ENCODE measurements at places on chromosomes 1 and 21. TPM values are rescaled to one million over a fixed set of nuclear protein-coding genes. Genes with fewer than 3 reads are reported as not detected.

The F13B gene
- polyA plus RNA-seq: not detected

The AKIRIN1 gene
- 68.5 TPM for polyA plus RNA-seq

The LCE2C gene
- polyA plus RNA-seq: 1.8 TPM

The FCRL4 gene
- not detected for polyA plus RNA-seq

The GNAT2 gene
- polyA plus RNA-seq: 0.32 TPM

The KLF17 gene
- polyA plus RNA-seq: 0.08 TPM

The SPATA45 gene
- polyA plus RNA-seq: not detected

The SLAMF9 gene
- 0.48 TPM for polyA plus RNA-seq

The EPHB2 gene
- 2.0 TPM for polyA plus RNA-seq

DNA sequence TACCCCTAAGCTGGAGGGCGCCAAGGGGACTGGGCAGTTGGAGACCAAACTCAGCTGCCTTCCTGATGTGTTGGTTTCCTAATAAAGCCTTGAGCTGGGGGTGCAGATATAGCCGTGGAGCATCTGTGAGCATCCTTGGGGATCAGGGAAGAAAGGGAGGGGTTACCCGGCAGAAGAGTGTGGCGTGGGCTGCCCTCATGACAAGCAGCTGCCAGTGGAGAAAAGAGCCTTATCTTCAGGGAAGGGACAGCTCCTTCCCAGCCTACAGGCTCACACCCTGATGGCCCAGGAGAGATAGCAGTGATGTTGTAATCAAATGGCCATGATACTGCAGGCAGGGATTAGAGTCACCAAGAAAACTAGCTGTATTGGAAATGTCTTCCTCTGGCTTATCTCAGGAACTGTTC, 10.8 kb upstream of the NFASC start:
- DNase-seq: no peak

GRCh38 chr1:117060441-117061317, 553 bp downstream of the TTF2 start:
- DNase-seq: peak; percentile 62

GRCh38 chr1:55127827-55128343, 87.3 kb downstream of the USP24 start:
- DNase-seq: peak; percentile 31

GRCh38 chr1:27057801-27058625, 45.4 kb upstream of the TENT5B start:
- DNase-seq: peak; percentile 25

GRCh38 chr1:54237586-54237985, 37.6 kb downstream of the MRPL37 start:
- DNase-seq: no peak

DNA sequence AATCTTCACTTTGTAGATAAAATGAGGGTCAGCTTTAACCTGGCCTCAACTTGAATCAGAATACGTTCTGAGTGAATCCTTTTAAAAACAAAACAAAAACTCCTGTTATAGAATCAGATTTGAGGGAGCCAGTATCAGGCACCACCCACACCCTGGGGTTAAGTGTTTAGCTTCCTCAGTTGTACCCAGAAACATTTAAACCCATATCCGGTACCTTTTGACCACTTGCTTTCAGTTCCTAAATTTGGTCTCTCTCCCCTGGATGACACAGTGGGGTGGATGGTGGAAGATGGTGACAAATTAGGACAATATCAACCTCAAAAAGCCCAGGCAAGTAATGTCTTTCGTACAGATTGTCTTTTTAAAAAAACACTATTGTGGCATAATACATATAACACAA, 10.4 kb downstream of the KLHDC7A start:
- DNase-seq: no peak

DNA sequence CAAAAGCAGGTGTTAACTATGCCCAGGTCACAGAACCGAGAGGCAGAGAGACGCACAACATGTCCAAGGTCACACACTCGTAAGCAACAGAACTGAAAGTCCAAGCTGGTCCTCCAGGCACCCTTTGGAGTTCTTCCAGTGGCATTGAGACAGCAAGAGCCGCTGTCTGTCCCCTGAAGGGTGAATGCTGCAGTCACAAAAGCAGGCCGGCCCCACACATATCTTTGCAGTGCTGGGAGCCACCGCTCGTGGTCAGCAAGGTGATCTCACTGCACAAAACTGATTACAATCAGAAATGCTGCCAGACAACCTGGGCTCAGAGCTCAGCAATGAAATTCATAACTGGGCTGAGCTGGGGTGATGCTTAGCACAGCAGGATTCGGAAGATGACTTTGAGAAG, 47.4 kb upstream of the RAB4A start:
- DNase-seq: no peak

- DNase-seq: peak; percentile 43
Observed at GRCh38 chr1:202210385-202210784, 16.8 kb downstream of the LGR6 start.

- no peak for DNase-seq
Observed at GRCh38 chr1:92774407-92774806, 10.5 kb downstream of the EVI5 start.

DNA sequence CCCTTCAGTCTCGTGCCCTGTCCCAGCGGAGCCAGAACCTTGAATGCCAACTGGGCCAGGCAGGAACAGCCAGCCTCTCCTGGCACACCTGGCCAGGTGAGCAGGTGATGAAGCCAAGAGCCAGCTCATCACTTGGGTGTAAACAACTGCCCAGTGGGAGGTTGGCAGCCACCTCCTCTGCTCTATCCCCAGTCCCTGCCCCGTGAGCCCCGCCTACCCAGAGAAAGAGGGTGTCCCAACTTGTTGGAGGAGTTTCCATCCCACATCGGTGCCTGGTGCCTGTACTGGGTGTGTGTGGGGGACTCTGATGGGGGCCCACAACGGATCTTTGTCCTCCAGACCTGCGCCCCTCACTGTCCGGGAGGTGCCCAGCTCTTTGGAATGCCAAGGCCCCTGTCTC, 17.8 kb upstream of the FAM131C start:
- DNase-seq: no peak

- no peak for DNase-seq
Observed at GRCh38 chr1:48793863-48794262, 17.2 kb upstream of the BEND5 start.

DNA sequence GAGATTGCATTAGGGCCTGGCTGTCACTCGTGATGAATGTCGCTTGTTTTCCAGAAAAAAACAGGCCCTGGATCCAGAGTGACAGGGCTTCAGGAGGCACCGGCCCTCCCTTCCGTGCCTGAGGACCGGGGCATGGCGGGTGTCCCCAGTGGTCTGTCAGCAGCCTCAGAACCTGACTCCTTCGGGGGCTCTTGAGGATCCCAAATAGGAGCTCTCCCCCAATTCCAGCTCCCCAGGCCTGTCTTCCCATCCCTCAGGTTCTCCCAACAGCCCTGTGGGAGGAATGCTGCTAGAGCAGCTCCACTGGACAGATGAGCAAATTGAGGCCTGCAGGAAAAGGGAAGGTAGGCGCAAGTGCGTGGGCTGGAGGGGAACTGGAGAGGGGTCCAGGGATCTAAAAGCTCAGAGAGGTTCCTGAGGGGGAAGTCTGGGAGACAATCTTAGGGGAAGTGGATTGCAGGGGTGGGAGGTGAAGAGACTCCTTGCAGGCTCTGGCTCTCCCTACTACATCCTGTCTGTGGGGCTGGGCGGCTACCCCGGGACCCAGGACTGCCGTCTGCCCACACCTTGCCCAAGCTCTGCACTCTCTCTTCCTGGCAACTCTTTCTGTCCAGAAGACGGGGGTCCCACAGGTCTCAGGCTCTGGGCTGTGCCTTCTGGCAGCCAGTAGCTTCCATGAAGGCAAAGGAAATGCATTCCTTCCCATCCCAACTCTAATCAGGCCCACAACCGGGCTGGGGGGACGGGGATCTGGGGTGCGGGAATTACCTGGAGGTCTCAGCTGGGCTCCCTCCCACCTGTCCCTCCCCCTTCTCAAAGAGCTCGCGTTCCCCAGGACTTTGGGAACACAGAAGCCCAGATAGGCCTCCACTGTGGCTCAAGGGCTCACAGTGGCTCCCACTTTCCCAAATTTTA, 105.7 kb upstream of the CASZ1 start:
- DNase-seq: no peak

DNA sequence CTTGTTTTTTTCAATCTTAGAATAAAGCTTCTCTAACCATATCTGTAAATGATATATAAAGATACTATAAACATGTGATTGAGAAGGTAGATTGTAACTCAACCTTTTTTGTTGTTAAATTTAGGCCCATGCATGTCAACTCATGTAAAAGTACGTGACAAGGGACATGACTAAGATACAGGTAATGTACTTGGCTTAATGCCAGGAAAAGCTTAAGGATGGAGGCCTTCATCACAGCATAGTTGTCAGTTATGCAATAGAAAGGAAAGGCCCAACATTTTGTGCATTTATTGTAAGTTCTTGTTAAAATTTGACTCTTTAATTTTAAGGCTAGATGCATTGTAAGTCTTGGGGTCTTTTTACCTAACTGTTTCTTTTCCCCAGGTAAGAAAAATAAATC, 305.1 kb downstream of the LTN1 start:
- no peak for DNase-seq

DNA sequence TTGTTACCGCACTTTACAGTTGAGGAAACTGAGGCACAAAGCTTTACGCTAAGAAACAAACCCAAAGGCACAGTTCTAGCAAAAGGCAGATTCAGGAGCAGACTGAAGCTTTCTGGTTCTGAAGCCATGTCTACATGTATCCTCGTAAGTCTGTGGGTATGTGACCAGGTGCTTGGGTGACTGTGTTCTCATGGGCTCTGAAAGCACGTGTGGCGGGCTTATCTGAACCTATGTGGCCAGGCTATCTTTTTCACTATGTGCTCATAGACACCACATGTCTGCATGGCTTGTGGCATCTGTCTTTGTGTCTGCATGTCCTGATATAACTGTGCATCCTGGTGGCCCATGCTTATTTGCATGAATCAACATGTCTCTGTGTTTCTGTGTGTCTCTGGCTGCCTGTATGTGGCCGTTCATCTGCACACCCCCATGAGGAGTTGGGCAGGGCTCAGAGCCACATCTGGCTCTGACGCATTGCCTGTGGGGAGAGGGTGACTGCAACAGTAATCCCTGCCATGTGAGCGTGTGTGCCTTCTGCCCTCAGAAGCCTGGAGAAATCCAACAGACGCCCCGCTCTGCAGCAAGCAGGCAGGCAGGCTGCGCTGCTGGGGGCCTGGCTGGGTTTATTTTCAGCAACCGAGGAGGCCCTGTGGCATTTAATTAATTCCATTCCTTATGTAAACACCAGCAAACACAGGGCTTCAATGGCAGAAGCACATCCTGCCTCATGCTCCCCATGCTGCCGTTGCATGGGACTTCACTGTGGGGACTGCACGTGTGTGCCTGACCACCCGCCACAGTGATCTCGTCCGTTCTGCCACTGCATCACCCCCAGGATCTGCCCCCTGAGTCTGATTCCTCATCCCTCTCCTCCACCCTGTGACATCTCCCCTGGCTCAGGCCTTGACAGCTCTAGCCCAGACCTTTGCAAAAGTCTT, 115.4 kb downstream of the TRABD2B start:
- peak; percentile 75 for DNase-seq

- peak; percentile 29 for DNase-seq
Observed at GRCh38 chr1:15260418-15261154, 13.6 kb downstream of the FHAD1 start.

GRCh38 chr1:9289711-9290485, 2.8 kb upstream of the SPSB1 start:
- peak; percentile 94 for DNase-seq

- peak; percentile 86 for DNase-seq
Observed at GRCh38 chr1:187264995-187265602, 436.4 kb downstream of the PLA2G4A start.

DNA sequence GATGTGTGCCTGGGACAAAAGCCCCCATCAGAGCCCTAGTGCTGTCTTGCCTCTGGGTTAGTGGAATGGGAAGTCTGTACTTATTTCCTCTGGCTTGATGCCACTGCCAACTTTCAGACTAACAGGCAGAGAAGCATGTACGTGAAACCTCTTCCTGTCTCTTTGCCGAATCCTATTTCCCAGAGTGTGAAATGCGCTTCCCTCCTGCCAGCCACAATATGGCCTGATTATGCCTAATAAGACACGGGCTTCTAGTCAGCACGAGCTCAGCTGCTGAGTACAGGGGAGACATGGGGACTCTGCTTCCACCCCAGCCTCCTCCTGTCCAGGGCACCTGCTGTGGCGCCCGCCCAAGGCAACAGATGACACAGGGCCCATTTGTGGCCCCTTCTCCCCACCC, 111.4 kb downstream of the KCND3 start:
- DNase-seq: no peak

GRCh38 chr1:70978623-70979022, 69.0 kb downstream of the PTGER3 start:
- peak; percentile 4 for DNase-seq

DNA sequence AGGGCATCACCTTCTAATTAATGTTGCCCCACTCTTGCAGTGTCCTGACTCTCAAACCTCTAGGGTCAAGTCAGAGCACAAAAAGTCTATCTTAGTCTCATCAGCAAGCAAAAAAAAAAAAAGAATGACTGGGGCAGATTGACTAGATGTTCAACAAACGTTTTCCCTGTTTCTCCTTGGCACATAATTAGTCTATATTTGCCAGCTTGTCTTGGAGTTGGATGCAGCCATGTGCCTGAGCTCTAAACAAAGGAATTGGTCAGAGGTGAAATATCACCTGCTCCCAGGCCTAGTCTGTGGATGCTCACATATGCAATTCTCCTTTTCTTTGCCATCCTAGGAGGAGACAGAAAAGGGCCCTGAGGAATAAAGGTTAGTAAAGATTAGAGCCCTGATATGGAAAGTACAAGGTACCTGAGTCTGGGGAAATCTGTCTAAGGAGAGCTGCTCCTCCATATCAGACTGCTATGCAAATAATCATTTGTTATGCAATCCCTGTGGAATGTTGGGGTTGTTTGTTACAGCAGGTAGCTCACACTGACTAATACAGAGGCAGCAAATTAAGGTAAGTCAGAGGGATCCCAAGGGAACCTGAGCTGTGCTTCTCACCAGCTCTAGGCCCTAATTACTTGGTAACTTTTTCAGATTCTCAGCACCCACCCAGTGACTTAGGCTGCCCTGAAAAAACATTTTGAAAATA, 130.8 kb downstream of the BRINP2 start:
- no peak for DNase-seq

GRCh38 chr21:16912075-16912474, 600.8 kb upstream of the CXADR start:
- DNase-seq: peak; percentile 67

DNA sequence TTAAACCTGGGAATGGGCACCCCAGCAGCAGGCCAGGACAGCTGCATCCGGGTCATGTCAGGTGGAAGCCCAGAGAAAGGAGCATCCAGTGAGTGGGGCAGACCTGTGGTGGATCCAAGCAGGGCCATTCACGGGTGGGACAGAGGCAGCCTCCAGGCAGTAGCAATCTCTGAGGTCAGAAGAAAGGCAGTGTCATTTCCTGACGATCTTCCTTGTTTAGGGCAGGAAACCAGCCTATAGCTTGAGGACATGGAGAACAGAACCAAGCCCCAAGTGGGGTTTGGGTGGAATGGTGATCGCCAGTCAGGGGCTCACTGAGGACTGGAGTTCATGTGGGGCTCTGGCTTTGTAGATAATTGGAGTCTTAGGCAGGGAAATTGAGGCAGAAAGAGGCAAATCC, 209.4 kb downstream of the HIVEP3 start:
- DNase-seq: no peak

- DNase-seq: peak; percentile 26
Observed at GRCh38 chr1:211588711-211589110, 9.8 kb upstream of the SLC30A1 start.
